ENCODE measurements at places on chromosomes 4 and X.

GRCh38 chr4:13888112-13888511 lies 260.6 kb upstream of the BOD1L1 start:
- peak; percentile 83 for DNase-seq

- no peak for DNase-seq
Measured at GRCh38 chrX:1545776-1546408, 8.9 kb upstream of the P2RY8 start.

DNA sequence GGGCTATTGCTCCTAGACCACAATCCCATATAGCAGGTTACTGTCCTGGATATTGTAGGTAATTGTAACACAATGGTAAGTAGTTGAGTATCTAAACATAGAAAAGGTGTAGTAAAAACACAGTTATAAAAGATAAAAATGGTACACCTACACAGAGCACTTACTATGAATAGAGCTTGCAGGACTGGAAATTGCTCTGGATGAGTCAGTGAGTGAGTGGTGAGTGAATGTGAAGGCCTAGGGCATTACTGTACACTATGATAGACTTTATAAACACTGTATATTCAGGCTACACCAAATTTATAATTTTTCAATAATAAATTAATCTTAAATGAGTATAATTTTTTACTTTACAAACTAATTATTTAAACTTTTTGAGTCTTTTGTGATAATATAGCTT lies 425.7 kb downstream of the PABPC4L start:
- DNase-seq: peak; percentile 66

DNA sequence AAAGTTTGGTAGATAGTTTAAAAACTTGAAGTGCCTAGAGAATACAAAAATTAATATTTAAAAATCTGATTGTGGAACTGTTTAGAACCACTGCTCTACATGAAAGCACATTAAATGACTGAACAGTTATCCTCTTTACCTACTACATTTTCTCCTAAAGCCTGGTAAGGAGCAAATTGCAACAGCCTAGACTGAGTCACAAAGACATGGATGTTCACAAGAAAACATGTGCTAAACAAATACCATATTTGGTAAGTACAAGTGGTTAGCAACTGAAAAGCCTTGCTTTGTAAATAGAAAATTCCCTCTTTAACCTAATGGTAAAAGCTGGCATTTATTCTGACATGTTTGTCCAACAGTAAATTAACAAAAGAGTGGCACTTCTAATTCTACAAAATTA lies 203.1 kb downstream of the FBXO8 start:
- no peak for DNase-seq

DNA sequence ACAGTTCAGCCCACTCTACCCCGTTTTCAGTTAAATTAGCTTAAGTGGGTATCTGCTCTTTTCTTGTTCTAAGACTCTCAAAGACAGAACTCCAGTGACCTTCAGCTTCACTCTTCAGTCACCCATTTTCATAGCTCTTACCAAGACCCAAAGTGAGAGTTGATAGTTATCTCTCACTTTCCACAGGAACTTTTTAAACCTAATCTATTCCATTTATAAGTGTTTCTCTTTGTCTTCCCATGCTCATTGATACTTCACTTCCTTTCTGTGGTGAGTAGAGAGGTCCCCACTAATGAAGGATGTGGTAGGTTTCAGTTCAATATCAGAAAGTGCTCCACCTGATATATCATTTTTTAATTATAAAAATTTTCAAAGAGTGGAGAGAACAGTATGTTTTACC lies 33.4 kb downstream of the COX18 start:
- DNase-seq: no peak

GRCh38 chr4:62640296-62640695 lies 1440.2 kb downstream of the ADGRL3 start:
- no peak for DNase-seq

DNA sequence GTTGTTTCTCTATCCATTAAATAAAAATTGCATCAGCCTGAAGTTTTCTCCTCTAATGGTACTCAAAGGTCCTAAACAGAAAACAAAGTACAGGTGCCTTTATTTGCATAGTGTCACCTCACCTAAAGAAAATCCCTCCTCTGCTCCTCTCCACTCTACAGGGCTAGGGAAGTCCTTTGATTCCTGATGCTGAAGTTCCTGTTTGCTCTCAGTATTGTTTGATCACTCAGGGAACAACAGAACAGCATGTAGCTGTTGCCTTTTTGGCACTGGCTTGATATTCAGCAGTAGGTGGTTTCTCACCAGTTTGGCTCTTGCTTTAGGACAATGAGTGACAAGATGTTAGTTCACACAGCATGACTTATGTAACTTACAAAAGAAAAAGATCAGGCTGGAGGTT lies 156.2 kb upstream of the SLC7A11 start:
- no peak for DNase-seq

- DNase-seq: no peak
Measured at GRCh38 chr4:116122124-116122523, 963.3 kb downstream of the TRAM1L1 start.

DNA sequence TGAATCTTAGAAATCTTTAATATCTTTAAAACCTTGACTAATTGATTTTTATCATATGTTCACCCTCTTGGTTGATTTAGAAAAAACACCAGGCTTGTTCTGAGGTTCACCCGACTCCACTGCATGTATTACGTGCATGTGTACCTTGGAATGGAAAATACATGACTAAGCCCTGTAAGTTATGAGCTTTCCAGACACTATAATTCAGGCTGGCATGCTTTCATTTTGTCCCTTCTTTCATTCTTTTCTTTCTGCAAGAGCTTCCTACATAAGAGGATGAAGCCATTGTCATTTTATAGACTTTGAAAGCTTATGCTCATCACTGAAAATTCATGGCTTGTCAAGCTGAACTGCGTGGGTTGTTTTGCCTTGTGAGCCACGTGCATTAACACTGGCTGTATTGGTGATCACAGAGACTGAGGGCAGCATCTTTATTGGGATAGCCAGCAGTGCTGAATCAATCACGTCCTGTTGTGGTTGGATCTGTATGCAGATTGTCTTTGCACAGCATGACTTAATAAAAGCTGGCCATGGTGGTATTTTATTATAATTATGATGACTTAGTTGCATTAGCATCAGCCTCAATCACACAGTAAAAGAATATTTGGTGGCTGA lies 141.9 kb downstream of the SLIT2 start:
- DNase-seq: no peak

GRCh38 chr4:55499495-55499894 lies 47.2 kb downstream of the CLOCK start:
- no peak for DNase-seq

GRCh38 chrX:135977611-135978010 lies 3.8 kb upstream of the MMGT1 start:
- DNase-seq: no peak

DNA sequence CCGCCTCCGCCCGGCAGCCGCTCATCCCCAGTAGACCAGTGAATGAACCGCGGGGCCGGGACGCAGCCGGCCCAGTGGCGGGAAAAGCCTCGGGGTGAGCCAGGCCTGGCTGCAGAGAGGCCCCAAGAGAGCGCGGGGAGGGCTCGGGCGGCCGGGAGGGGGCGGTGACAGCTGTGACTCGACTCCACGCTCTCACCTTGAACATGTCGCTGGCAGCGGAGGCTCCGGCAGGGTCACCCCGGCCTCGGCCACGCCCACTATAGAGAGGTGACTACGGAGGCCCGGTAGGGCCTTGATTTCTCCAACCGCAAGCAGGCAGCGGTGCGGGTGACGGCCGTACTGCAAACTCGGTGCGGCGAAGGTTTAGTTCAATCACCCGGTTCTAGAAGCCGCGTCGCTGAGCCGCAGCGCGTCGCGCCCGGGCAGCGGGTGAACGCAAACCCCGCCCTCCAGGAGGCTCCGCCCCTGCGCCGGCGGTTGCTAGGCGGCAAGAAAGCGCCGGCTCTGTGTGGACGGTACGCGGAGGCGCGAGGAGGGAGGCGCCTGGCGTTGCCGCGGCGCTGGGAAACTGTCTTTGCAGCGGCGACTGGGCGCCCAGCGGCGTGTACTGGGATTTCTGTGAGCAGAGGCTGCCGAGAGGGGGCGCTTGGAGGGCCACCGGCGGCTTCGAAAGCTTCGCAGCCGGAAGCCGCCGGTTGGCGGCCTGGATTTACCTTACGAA lies at the start of the genes APOO and CXorf58:
Gene APOO (minus strand): TSS at position 441 of the 721 bp plus-strand sequence. CDS start 236 bp downstream, at position 205.
Gene CXorf58 (plus strand): TSS at position 509 of the 721 bp plus-strand sequence. CDS start 2,297 bp downstream, outside the sequence.
- peak; percentile 77 for DNase-seq

- no peak for DNase-seq
Measured at GRCh38 chr4:110959041-110959643, 336.3 kb upstream of the PITX2 start.

GRCh38 chr4:173807347-173807746 lies 277.3 kb upstream of the HAND2 start:
- no peak for DNase-seq

GRCh38 chrX:24392709-24393108 lies 32.3 kb downstream of the SUPT20HL1 start:
- no peak for DNase-seq

DNA sequence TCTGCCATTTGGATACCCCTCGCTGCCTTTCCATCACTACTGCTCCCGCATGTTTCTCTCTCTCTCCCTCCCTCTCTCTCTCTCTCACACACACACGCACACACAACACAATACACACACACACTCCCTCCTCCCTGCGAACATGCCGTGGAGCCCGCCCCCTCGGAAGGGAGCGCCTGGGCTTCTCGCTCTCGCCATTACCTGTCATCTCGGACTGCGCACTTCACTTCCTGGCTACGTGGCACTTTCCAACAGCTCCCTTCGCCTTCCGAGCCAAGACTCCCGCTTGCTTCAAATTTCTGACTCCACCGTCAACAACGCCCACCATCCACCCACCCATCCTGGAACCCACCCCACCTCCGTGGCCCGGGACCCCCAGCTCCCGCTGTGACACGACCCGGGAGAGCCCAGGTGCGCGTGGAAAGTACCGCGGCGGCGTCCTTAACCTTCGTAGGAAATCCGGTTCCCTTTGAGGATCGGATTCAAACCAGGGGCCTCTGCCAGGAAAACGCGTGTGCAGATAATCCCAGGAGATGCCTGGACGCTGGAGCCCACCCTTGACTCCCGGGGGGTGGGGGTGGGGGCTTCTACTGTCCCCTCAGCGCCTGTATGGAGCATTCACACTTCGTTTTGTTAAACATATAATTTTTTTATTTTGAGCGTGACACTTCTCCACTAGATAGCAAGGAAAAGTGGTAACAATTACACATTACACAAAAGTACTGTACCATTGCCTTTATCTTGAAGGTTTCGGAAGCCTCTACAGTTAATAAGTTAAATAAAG lies 12.5 kb downstream of the ARX start:
- DNase-seq: no peak

DNA sequence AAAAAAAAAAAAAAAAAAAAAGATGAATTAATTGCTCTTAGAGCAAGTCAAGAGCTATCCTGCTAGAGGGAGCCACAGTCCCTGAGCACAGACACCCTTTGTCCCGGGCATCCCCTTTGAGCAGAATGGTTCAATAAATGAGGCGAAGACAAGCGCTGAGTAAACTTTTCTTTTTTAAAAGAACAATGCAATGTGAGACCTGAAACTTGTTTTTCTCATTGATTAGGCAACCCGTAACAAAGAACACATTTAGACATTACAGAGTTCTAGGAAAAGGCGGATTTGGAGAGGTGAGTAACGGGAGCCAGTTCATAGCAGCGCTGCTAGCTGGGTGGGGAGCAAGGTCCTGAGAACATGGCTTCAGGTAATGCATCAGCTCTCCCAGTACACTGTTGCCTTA lies 46.1 kb downstream of the GRK4 start:
- DNase-seq: no peak

GRCh38 chr4:134999169-134999568 lies 797.6 kb upstream of the PABPC4L start:
- no peak for DNase-seq

DNA sequence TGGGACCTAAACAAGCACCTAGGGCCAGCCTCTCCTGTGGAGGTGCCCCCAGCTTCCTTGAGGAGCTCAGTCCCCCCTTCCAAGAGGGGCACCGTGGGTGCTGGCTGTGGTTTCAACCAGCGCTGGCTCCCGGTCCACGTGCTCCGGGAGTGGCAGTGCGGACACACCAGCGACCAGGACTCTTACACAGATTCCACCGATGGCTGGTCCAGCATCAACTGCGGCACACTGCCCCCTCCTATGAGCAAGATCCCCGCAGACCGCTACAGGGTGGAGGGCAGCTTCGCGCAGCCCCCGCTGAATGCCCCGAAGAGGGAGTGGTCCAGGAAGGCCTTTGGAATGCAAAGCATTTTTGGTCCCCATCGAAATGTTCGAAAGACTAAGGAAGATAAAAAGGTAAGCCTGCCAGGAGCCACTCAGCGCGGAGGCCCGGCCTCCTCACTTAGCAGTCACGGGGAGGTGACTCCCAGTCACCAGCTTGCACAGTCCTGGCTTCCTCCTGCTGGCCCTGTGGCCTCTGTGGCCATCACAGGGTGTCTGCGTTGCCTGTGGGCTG lies 24.9 kb downstream of the RGS12 start:
- DNase-seq: no peak

DNA sequence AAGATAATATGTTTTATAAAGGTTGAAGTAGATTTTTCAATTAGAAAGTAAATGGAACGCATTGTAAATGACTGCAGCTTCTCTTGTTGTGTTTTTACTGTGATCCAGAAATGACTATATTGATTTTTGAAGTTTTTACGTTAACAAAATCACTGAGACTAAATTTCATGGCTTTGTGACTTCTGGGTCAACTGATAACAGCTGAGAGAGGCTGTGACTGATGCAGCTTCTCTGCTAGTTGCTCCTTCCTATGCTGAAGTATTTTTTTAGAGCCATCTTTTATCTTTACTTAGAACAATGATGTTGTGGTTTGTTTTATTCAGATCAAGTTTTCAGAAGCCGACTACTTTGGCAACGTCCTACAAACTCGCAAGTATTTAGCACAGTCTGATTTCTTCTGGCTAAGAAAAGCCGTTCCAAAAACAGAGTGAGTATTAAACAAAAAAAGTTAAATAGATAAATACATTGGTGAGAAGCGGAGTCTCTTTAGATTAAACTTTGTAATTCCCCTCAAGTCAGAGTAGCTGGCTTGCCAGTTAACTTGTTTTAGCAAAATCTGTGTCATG lies 94.7 kb upstream of the CBLL2 start:
- DNase-seq: no peak

DNA sequence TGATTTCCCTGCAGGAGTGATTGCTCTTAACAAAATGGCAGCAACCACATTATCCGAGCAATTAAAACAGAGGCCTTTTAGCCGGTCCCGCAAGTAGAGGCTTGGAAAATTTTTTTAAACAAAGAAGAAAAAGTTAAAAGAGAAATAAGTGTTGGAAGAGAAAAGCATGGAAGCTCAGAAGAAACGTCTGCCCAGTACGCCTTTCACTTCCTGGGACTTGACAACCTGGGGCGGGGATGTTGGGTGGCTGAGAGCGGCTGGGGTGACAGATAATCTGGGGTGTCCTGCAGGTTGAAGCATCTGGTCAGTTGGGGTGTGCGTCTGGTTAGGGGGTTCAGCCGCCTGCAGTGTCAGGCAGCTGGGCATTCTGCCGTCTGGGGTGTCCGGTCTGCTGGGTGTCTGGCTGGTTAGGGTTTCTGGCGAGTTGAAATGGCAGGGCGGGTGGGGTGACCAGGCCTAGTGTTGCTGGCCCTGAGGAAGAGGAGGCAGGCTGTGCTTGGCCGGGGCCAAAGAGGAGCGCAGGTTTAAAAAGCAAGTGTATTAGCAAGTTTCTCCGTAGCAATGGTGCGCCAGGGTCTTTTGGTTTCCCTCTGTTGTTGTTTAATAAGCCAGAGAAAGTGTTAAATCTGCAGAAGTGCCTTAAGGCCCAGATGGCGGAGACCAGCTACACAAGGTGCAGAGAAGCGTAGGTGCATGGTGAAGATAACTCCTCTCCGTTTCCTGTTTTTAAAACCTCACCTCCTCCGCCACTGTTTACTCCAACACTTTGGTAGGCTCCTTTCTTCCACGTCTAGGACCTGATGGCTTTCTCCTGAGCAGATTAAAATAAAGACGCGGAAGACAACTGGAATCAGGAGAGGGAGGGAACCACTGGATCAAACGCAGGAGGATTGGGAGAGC lies 5.6 kb downstream of the HAND2 start:
- no peak for DNase-seq

- DNase-seq: no peak
Measured at GRCh38 chr4:141849778-141850177, 213.4 kb downstream of the IL15 start.
